Nephron progenitor cell (in vitro differentiated cells): ENCODE measurements at places on chromosomes 1 and 21.

DNA sequence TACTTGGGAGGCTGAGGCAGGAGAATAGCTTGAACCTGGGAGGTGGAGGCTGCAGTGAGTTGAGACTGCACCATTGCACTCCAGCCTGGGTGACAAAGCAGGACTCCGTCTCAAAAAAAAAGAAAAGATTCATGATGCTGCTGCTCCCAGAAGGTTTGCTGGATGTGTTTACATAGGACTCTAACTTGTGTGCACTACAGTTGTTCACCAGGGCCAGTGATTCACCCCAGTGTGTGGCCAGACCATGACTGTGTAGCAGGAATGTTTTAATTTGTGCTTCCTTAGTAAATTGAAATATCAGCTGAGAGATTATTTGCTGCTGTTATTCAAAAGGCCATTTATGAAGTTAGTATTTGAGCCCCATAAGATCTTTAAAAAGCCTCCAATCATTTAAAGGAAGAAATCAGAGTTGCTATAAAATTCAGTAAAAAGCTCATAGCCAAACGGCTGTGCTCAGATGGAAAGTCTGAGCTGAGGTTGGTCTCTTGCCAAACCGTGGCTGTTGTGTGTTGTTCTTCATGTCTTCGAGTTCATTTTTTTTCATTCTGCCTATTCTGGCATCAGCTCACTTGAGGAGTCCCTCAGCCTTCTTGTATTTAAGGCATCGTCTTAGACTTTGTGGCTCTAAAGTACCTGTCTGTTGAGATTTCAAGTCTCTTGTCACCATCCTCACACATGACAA lies 18.1 kb upstream of the PGD start:
- no peak for DNase-seq

GRCh38 chr1:99788896-99789295 lies 22.5 kb upstream of the FRRS1 start:
- no peak for DNase-seq

DNA sequence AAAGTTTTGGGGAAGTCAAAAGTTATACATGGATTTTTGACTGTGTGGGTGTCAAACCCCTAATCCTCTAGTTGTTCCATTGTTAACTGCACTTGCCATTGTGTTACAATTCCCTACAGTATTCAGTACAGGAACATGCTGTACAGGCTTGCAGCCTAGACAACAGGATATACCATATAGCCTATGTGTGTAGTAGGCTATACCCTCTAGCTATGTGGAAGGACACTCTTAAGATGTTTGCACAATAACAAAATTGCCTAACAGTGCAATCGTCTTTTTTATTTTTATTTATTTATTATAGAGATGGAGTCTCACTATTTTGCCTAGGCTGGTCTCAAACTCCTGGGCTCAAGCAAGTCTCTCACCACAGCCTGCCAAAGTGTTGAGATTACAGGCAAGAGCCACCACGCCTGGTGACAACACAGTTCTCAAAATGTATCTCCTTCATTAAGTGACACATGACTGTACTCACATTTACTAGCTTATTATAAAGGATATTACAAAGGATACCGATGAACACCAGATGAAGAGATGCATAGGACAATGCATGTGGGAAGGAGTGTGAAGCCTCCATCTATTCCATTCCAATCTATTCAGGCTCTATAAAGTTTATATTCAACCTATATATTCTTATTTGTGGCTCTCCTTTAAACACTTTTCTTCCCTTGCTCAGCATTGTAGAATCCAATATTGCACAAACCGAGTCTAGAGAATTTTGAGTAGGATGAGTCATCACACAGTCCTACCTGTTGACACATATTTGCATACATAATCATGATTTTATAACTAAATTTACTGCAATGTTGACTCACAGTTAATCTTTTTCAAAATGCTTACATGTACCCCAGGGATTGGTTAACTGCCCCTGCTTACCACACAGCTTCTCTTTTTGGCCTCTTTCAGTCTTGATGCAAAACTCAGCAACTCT lies 28.4 kb upstream of the CEP350 start:
- no peak for DNase-seq

- no peak for DNase-seq
Measured at GRCh38 chr1:188825471-188825870, 1652.2 kb downstream of the BRINP3 start.

- DNase-seq = peak; percentile 91
Measured at GRCh38 chr1:154760469-154760933, 109.6 kb downstream of the KCNN3 start.

GRCh38 chr1:84892705-84893618 lies at the start of gene LPAR3:
LPAR3 (minus strand) TSS chr1:84893206; CDS start chr1:84866120, 27,086 bp downstream.
- peak; percentile 80 for DNase-seq

- DNase-seq = no peak
Measured at GRCh38 chr1:152886085-152886484, 8.0 kb downstream of the SMCP start.

- no peak for DNase-seq
Measured at GRCh38 chr1:184395937-184396480, 9.2 kb downstream of the C1orf21 start.

DNA sequence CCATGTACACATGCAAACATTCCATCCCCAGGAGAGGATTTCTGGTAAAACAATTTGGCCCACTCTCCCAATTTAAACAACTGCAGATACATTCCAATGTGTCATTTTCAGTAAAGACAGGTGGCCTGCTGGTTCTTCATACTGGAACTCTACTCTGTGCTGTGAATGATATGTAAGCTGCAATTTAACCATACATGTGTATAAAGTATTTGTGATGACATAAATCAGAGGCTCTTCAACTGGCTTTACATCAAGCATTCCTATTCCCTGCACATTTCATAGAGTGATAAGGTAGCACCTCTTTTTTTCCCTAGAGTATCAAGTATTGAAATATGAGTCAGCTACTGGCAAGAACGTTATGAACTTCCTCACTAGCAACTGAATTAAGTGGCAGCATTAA lies 649.5 kb upstream of the ADGRL2 start:
- no peak for DNase-seq

- no peak for DNase-seq
Measured at GRCh38 chr1:67342076-67342890, 34.6 kb downstream of the IL12RB2 start.

- no peak for DNase-seq
Measured at GRCh38 chr21:40130476-40130875, 263.2 kb downstream of the PCP4 start.

GRCh38 chr21:46621457-46622182 lies 13.9 kb upstream of the PRMT2 start:
- no peak for DNase-seq

DNA sequence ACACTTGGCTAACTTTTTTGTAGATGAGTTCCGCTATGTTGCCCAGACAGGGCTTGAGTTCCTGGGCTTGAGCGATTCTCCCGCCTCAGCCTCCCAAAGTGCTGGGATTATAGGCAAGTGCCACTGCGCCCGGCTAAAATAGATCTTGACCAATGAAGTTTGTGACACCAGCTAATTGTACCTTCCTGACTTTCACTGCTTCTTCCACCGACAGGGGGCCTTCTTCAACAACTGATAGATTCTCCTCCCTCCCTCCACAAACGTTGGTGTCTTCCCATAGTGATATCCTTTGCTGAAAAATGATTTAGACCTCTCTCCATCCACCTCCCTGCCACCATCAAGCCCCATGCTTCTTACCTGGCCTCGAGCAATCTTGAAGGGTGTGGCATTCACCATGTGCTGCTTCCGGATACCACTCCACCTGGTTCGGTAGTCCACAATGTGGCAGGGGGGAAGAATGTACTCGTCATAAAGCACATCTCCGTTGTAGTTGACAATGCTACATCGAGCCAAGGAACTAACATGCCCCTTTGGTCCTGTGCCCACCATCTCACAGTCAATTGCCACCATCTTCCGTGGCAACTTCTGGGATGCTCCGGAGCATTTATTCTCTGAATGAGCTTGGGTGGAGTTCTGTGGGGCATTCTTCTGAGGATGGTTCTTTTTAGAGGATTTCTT lies 1.6 kb upstream of the METTL25B start:
- peak; percentile 56 for DNase-seq

- no peak for DNase-seq
Measured at GRCh38 chr1:35656148-35656862, 15.0 kb upstream of the PSMB2 start.

DNA sequence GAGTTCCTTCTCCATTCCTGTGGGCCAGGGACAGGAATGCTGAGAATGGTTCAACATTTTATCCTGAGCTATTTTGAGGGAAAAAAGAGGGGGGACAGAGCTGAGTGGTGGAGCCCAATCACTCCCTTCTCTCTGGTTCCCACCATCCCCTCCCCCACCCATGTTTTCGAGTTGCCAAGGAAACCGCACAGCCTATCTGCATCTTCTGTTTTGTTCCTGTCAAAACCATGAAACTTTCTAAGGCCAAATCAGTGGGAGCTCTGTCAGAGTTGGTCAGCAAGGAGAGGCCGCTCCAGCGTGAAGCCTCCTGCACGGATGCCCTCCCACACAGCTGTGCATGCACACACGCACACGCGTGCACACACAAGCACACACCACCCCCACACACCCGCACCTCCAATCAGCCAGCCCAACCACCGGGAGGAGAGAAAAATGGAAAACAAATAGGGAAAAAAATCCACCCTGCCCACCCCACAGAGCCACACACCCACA lies 54.5 kb upstream of the ATP2B4 start:
- peak; percentile 54 for DNase-seq

- no peak for DNase-seq
Measured at GRCh38 chr1:160646711-160647328, at the start of gene SLAMF1. SLAMF1 (minus strand) TSS chr1:160647044; CDS start chr1:160646945, 99 bp downstream.

GRCh38 chr1:77424236-77424635 lies 142.4 kb downstream of the AK5 start:
- no peak for DNase-seq

- no peak for DNase-seq
Measured at GRCh38 chr1:42921769-42922168, 36.9 kb downstream of the SLC2A1 start.

GRCh38 chr1:223125766-223126165 lies 17.3 kb downstream of the TLR5 start:
- DNase-seq = no peak

DNA sequence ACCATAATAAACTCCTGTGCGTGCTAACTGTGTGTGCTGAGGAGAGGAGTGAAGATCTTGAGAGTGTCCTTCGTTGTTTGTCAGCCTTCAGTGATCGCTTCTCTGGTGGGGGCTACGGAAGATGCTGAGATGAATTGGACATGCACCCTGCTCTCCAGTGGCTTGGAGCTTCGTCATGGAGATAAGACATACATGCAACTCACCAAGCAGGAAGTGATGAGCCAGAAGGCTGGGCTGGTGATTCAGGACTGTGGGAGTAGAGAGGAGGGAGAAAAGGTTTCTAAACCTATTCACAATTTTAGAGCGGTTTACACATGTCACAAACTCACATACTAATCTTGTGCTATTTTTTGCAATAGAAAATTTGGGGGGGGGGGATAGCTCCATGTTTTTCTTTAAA lies 128.9 kb upstream of the ADAR start:
- DNase-seq = no peak

DNA sequence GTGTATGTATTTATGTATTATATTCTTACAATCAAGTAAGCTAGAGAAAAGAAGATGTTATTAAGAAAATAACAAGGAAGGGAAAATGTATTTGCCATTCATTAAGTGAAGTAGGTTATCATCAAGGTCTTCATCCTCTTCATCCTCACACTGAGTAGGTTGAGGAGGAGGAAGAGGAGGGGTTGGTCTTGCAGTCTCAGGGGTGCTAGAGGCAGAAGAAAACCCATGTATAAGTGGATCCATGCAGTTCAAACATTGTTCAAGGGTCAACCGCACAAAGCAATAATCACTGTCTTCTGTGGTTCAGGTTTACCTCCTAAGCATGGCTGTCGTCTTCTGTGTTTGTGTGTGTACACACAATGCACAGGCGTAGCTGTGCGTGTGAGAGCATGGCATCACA lies 16.9 kb downstream of the URB2 start:
- DNase-seq = no peak

GRCh38 chr1:40717955-40718354 lies 26.5 kb downstream of the NFYC start:
- no peak for DNase-seq

- DNase-seq = no peak
Measured at GRCh38 chr1:82420584-82420983, 619.9 kb downstream of the ADGRL2 start.

DNA sequence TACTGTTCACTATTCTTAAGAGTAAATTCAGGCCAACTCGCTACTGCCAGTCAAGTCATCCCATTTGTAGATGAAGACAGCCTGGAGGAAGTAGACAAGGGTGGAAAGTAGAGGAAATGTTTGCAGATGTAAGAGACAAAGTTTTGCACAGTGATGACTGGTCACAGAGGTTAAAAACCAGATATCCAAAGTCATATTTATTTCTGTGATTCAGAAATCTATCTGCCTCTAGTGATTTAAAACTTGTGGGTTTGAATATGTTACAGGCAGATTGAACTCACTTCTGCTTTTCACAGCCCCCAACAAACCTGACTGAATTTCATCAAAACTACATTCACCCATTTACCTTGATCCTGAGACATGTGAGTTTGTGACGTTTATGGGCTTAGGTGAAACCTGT lies 484.7 kb upstream of the C1orf87 start:
- no peak for DNase-seq

DNA sequence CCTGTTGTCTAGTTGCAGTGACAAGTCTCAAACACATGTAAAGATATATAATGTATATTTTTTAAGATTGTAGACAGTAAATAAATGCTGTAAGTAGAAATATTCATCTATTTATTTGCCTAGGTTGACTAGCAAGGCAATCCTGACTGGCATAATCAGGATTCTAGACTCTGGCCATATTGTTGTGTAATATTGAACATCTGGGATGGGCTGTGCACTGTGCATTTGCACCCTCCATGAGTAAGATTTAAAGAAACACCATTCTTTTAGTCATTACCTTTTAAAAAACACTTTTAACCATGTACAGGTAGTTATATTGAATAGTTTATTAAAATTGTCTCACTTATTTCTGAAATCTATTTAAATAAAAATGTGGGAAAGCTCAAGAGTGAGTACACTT lies 32.4 kb downstream of the RASAL2 start:
- DNase-seq = no peak

DNA sequence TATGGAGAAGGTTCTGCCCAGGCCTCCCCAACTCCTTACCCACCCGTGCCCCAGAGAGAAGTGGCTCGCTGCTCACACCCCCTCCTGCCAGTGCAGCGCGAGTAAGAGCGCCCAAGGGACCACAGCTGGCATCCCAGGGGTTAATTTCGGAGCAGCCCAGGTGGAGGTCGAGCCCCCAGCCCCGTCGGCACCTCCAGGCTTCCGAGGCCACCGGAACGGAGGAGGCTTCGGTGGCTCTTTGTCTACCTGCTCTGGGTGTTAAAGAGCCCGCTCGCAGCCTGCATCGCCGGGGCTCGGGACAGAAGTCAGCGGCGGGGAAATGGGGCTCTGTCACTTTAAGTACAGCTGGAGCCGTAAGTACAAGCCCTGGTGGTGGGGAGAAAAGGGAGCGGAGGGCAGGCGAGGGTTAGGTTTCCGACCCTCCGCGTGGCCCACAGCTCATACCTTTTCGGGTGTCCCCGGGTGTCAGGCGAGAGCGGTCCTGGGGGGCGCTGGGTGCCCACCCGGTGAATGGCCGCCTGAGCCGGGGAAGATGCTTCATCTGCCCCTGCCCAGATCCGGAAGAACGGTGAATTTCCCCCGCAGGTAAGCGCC lies 89.4 kb upstream of the IPO9 start:
- peak; percentile 70 for DNase-seq

GRCh38 chr1:19138958-19139581 lies 71.0 kb downstream of the UBR4 start:
- no peak for DNase-seq

GRCh38 chr1:4404854-4405590 lies 249.4 kb upstream of the AJAP1 start:
- DNase-seq = no peak
